ENCODE measurements at places on chromosomes 2 and 18.

GRCh38 chr2:142124706-142125105 lies 6.1 kb downstream of the LRP1B start:
- no peak for DNase-seq

GRCh38 chr2:156489195-156489594 lies 53.0 kb downstream of the GPD2 start:
- DNase-seq = no peak

- DNase-seq = no peak
Observed at GRCh38 chr2:49053156-49053555, 101.2 kb downstream of the FSHR start.

- no peak for DNase-seq
Observed at GRCh38 chr2:164044622-164045021, 308.8 kb upstream of the FIGN start.

DNA sequence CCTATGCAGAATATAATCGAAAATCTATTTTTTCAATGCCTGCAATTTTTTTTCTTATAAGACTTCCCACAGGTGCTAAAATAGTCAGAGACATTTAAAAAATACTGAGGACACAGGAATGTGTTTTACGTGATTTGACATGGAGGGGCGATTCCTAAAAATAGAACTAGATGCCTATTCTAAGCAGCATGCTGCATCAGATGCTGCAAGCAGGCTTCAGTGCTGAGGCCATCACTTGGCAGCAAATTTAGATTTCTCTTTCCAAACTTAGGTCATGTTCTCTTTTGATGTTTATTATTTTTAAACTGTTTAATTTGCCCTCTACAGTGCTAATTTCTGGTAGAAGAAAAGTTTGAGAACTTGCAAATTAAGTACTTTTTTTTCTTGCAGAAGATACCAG lies 43.7 kb upstream of the NCK2 start:
- no peak for DNase-seq

GRCh38 chr2:8676191-8676920 lies 5.5 kb upstream of the ID2 start:
- DNase-seq = no peak

All from NCI-H1436 treated with DMSO at 0.1 percent for 48 hours (cell line).